ENCODE measurements at places on chromosomes 1 and 21.

DNA sequence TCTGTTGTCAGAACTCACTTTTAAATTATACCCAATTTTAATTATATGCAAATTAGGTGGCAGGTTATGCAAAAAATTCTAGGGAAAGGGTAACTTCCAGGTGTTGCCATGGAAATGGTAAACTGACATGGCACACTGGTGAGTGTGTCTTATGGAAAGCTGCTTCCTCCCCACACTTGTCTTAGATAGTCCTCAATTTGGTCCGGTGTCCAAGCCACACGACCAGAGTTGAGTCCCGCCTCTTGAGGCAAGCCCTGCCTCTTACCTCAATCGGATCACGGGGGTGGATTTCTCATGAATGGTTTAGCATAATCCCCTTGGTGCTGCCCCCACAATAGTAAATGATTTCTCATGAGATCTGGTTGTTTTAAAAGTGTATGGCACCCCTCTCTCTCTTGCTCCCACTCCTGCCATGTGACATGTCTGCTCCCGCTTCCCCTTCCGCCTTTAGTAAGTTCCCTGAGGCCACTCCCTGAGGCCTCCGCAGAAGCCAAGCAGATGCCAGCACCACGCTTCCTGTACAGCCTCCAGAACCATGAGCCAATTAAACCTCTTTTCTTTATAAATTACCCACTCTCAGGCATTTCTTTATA is 74.9 kb downstream of the MATN1 start:
- DNase-seq = no peak

GRCh38 chr1:230400007-230400344 is 26.2 kb downstream of the PGBD5 start:
- DNase-seq = no peak

GRCh38 chr21:39057121-39057520 is 126.1 kb downstream of the PSMG1 start:
- no peak for DNase-seq

- no peak for DNase-seq
These were observed 25.5 kb downstream of the ETV3L start for GRCh38 chr1:157073944-157074685.

DNA sequence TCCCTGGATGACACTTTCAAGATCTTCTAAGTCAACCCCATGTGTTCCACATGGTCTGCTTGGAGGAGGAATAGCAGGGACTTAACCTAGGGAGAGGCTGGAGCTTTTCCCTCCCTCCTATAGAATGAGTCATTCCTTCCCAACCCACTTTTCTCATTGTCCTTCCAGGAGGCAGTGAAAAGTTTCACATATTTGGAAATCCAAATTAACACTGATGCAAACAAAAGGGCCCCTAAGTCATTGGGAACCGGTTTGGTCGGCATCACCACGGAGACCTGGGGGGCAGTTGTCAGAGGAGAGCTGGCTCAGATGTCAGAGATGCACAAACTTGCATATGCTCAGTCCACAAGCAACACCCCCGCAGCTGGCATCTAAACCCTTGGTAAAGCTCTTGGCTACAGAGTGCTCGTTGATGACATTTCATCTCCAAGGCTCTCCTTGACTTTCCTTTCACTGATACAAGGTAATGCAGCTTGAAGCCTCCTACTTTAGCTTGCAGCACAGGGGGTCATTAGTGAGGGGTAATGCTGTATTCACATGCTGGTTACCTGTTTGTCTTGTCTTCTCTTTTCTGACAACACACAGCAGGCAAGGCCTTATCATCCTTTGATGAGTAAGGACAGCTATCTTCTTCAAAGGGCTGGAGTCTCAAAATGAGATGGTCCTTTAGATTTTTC is 12.3 kb upstream of the LRRC8D start:
- no peak for DNase-seq

DNA sequence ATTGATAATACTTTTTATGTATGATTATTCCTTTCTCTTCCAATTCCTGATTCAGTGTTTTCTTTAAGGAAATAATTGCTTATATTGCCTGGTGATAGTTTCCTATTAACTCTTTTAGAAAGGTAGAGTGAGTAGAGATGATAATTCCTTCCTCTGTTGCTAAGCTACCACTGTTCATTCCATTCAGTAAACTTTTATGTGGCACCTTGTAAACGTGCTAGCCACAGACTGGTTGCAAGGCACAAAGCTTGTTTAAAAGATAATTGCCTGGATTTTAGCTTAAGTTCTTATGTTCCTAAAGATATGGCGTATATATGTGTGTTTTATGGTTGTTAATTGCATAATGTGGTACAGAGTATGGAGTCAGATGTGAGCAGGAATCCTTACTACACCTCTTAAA is 3.2 kb downstream of the ZFYVE9 start:
- no peak for DNase-seq

GRCh38 chr1:48236716-48237470 is 14.4 kb downstream of the SLC5A9 start:
- DNase-seq = no peak

DNA sequence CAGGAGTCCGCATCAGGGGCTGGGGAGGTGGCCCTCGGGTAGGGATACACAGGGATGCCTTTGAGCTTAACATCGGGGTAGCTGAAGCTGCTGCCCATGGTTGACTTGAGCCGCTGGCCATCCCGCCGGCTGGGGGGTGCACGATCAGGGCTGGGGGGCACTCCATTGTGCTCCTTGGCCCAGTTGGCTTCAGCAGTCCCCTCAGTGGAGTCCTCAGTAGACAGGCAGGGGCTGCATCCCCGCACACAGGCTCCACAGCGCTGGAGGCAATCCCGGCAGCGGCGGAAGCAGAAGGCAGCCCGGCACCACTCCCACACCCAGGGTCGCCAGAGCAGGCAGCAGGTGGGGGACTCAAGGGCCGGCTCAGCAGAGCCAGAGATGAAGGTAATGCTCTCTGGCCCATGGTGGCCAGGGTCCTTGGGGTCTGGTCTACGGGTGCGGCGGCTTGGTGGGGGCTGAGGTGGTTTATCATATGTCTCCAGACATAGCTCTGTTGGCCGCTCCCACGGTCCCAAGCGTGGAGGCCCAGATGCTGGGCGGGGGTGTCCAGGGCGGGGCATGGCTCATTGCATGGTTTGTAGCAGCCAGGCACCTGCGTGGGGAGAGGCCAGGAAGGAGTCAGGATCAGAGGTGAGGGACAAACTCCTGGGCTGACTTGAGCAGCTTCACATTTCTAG is 8.3 kb downstream of the KDF1 start:
- no peak for DNase-seq
